ENCODE measurements at places on chromosomes 3 and 15.

- DNase-seq: no peak
These were observed 53.1 kb downstream of the BOC start for GRCh38 chr3:113264283-113265131.

GRCh38 chr15:93300796-93301195 lies 211.8 kb upstream of the RGMA start:
- no peak for DNase-seq

DNA sequence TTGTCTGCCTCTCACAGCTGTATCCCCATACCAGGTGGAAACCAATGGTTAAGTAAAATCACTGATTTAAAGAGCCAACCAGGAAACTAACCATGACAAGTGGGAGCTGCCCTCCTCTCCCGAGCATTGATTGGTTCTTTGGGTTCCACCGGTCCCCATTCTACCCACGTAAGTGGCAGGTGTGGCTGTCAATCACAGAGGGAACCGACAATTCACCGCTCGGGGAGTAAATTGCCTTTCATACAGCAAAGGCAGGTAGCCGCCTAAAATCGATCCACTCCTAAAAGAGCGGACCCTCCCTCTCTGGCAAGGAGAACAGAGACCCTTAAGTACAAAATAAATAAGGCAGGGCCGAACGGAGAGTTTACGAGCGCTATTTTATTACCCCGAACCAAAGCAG lies 1.2 kb downstream of the ERC2 start:
- DNase-seq: peak; percentile 39

GRCh38 chr3:195153130-195153529 lies 117.8 kb downstream of the XXYLT1 start:
- no peak for DNase-seq

DNA sequence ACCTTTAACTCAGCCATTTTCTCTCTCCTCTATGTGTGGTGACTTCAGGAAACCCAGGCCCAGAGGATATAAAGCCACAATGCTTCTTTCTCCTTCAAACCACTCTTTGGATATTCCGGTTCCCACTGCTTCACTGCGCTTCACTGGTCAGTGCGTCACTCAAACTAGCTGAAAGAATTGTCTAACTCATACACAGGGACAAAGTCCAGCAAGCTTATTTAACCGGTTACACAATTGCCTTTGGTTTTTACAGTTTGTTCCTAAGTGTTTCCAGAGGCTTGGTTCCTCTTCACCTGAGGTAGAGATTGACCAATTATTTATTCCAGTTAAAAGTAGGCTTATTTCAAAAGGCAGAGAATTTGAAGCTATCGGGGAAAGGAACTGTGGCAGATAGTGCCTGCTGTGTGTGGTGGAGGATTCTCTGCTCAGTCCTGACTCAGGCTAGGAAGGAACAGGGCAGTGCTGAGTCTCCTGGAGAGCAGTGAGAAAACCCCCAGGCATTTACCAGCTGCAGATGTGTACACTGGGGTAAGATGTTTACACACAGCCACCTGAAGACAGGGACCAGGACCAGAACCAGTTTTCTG lies at the start of gene HGD:
TSS of gene HGD (minus strand) at position 145 of the 587 bp plus-strand sequence. CDS start at position 17, 128 bp downstream.
- no peak for DNase-seq

DNA sequence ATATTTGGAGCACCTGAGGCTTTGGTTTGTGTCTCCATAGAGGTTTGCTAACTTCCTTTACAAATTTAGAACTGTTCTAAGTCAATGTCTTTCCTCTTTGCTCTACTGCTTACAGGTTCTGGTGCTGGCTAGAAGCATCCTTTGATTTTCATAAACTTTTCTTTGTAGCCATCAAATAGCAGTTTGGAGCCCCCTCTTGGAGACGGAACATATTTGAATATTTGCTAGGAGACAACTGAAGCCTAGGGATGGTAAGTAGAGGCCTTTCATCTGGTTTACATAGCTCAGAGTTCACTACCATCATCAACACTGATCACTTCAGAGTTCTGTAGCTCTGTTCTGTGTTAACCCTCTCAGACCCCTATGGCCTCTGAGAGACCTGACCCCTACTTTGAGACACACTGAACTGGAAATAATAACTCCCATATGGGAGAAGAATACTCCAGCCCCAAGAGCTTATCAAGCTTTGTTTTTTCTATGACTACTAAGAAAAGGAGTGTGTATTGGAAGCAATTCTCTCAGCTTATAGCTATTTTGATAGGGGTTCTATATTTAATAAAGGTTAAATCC lies 420.4 kb downstream of the EPHA3 start:
- DNase-seq: peak; percentile 13

DNA sequence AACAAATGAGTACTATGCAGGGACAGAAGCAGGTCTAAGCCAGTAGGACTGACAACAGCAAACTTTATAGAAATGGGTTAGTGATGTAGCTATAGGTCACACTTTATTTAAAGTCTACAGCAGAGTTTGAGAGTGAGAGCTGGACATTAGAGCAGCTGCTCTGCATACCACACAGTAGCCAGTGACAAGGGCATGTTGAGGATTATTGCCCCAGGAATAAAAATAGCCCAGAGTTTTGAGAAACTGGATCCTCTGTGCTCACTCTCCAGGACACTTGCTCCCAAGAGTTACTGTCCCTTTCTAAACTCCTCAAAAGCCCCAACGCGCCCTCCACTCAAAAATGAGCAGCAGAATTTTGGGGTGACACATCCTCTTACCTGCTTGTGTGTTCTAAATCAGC lies 21.1 kb downstream of the LRTM1 start:
- DNase-seq: no peak

Measured in fibroblast of upper back skin (primary cell).